ENCODE measurements at places on chromosomes 5 and 9.
A peak's percentile ranks its signal among the peaks of the same experiment; 100 is the strongest.

DNA sequence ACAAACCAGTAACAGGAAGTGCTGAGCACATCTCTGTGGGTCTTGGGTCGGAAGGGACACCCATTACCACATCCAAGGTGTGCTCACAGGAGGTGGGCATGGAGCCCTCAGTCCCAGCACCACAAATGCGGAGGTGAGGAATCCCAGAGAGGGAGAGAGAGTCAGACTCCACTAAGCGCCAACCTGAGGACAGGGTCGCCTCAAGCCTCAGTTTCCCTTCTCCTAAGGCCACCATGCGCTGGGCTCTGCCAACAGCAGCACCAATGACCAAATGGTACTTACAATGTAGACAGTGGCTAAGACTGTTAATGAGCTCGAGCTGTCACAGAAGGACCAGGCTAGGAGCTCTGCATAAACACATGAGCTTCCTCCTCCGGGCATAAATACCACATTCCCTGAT, 43.1 kb downstream of the BICD2 start:
- no peak for DNase-seq

DNA sequence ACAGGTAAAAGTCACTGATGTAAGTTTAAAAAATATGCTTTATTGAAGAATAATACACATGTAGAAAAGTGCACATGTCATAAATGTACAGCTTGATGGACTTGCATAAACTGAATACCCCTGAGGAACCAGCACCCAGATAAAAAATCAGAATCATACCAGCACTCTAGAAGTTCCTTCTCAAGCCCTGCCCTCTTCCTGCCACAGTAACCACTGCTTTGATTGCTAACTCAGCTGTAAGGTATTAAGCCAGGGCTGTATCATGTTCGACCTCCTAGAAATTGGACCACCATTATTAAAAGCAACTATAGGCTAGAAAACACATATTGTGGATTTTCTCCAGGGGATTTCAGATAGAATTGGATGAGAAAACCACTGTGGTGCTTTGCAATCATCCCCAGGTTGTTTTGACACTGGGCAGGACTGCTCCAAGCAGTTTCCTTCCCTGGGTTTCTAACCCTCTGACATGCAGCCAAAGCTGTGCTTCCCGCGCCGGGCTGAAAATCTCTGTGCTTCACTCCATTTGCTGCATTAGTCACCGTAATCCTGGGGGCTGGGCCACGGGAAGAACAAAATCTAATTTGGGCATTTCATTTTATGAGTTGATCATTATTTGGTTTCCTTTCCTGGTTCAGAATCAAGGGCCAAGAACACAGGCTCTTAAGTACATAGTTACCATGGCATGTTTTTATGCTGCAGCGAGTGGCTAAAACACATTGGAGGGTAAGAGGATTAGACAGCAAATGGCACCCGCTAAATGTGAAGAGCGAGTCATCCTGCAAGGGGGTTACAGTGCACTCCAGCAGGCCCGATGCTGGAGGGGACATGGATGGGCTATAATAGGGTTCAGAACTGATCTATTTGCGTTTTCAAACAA, 139.4 kb upstream of the IL12B start:
- no peak for DNase-seq

DNA sequence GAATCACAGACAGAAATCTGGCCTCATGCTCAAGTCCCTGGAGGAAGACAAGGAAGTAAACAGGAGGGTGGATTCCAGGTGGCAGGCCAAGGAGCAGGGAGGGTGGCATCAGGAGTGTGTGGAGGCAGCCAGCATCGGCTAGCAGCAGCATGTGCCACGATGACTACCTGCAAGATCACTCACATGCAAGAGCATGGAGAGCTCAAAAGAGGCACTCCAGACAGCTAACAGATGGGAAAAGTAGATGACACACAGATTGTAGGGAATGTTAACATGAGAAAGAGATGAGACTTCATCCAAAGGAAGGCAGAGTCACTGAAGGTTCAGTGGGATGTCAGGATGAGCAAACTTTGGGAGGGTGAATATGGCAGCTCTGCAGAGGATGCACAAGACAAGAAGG, 104.3 kb downstream of the SEMA5A start:
- no peak for DNase-seq

- DNase-seq = no peak
Observed at GRCh38 chr5:150774145-150774544, 4.4 kb upstream of the SMIM3 start.

GRCh38 chr5:119250946-119251901, 104.6 kb upstream of the TNFAIP8 start:
- DNase-seq = no peak

DNA sequence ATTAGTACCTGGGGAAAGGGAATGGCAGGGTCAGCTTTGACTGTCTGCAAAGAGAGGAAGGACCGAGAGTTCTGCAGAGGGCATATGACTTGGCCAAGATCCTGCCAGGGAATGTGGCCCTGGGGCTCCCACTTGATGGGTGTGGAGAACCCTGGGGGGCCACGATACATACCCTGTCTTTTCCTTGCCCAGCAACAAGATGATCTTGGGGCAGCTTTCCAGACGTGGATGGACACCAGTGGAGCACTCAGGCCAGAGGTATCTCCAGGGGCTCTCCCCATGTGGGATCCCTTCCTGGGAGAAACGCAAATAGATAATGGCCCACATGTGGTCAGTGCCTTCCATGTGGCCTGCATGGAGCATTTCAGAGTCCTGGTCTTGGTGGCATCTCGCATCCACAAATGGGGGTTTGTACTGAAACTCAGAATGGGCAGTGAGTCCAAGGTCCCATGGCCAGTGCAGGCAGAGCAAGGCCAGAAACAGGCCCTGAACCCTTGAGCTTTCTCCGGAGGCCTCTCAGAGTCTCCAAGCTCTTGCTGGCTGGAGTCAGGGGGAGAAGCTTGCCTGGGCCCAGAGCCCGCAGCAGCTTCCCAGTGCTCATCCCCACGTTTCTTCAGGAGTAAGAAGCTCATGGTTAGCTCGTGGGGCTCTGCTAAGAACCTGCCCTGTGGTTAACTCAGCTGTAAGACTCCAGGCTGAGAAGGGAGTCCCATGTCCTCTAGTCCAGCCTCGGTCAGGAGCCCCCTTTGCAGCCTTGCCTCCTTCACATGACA, 18.3 kb upstream of the ORM1 start:
- no peak for DNase-seq

- DNase-seq = no peak
Observed at GRCh38 chr9:4421847-4422246, 68.4 kb upstream of the SLC1A1 start.

GRCh38 chr5:107952450-107952849, 281.7 kb upstream of the EFNA5 start:
- no peak for DNase-seq

- DNase-seq = no peak
Observed at GRCh38 chr5:163395792-163396191, 41.6 kb upstream of the CCNG1 start.

- DNase-seq = no peak
Observed at GRCh38 chr9:133421615-133422542, at the start of gene ADAMTS13. Gene ADAMTS13, plus strand, starts transcription at chr9:133422367. Its CDS starts 77 bp downstream, at chr9:133422444.

DNA sequence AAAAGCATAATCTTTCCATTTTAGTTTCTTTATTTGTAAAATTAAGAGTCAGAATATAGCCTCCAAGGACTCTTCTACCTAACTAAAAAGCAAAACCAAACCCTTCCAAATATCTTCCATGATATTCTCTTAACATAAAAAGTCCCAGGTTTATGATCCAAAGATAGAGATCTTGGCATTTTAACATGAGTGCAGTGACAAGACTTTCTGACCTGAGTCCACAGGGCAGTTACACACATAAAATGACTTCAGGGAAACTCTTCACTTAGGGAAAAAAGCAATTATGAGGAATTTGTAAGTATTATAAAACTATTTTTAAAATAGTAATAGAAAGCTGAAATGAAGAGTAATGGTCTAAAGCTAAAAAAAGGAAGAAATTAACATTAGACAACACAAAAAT, 772.6 kb upstream of the DMAC1 start:
- DNase-seq = no peak

DNA sequence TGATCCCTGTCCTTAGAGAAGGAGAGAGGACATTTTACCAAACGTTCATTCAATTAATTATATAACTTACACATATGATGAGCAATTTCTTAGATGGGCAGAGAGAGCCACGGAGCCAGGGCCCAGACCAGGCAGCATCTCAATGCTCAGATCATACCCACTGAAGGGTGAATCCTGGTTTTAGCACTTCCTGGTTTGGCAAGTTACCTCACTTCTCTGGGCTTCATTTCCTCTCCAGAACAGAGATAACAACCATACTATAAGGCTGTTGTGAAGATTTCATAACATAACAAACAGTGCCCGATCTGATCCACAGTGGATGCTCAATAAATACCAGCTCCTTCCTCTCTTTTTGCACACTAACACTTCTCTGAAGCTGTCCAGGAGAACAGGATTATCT, 271.1 kb downstream of the DENND1A start:
- no peak for DNase-seq

GRCh38 chr5:142888469-142889085, 118.4 kb downstream of the ARHGAP26 start:
- no peak for DNase-seq

DNA sequence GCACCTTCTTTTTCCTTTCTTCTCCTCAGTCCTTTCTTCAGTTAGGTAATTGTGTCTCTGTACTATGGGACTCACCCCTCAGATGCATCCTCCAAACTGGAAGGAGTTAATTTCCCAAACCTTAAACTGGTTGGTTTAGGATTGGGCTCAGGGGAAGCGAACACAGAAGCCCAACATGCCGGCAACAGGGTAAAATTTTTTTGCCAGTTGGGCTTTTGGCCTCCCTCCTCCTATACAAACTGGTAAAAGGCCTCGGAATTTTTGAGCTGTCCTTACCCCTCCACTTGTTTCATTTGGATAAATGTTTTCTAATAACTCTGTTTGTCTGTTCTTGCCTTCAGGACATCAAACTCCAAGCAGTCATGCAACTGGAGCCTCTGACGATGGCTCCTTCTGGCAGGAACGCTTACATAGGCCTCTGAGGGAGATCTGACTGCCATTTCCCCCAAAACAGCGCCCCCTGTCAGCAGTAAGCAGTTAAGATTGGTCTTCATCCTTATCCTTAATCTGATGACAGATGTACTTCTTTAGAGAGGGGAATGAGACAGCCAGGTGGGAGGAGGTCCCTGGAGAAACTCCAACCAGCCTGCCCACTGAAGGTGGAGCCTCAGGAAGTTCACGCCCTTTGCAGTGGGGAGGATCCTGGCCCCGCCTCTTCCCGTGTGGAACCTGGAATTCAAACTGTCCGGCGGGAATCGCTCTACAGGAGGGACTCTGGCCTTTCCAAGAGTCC, 57.8 kb upstream of the SPINK5 start:
- no peak for DNase-seq

DNA sequence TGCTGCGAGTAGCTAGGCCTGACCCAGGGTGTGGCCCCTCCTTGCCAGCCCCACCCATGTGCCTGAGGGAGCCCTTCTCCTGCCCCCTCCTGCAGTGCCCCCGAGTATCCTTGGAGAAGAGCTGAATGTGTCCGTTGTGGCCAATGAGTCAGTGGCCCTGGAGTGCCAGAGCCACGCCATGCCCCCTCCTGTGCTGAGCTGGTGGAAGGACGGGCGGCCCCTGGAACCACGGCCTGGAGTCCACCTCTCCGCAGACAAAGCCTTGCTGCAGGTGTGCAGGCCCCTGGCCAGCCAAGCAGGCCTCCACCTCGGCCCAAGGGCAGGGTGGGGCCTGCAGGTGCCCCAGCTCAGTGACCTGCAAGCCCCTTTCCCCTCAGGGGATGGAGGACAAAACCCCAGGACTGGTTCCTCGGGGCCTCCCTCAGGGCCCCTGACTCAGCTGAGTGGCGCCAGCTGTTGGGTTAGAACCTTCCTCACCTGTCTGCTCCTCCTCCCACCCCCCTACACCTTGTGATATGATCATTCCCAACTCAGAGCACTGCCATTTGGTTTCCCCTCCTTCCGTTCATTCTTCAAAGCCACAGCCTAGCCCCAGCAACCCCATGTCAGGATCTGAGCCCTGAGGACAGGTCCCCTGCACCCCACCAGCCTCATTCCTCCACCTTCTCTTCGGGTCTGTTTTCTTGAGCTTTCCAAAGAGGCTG, 80.0 kb upstream of the ASS1 start:
- no peak for DNase-seq

- DNase-seq = peak; percentile 13
Observed at GRCh38 chr5:141734501-141735229, 52.6 kb upstream of the ARAP3 start.

DNA sequence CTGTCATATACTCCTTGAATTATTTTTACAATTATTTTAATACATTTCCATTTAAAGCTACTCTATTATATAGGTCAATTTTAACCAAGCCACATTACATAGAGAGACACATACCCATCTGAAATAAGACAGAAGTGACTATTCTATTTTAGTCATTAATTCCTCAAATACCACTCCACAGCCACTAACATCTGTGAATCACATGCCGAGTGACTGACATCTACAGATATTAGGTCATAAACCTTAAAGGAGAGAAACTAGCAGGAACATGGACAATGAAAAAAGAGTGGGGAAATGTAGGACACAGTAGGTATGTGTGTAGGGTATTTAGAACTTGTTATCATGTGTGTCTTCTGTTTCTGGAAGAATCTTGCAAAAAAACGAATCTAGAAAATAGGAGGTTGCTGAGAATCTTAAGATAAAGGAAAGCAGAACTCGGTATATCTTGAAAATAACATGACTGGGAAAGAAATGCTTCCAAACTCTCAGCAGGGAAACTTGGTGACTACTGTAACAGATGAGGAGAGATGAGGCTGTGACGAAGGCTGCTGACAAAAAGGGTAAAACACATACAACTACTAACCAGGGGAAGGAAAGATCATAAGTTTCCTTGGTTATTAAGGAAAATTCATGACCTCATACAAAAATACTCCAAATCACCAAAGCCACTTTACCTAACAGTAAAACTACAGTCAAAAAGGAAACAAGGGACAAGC, 84.6 kb downstream of the PLPP1 start:
- no peak for DNase-seq

DNA sequence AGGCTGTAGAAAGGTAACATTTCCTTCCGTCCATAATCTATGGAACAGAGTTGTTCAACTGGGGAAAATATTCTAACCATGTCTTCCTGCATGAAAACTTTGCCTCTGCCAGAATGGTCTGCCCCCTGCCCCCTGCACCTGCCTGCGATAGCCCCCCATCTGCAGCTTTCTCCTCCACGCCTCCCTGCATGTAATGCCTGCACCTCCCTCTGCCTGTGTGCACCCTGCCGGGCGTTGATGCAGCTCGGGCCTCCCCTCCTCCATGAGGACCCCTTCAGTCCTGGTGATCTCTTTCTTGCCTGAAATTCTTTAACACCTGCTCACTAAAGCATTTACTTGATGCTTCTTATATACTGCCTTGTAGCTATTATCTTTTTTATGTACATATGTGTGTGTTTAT, 266.2 kb downstream of the ARHGEF28 start:
- DNase-seq = no peak

GRCh38 chr5:180294913-180295555, 3.2 kb upstream of the MAPK9 start:
- DNase-seq = no peak

DNA sequence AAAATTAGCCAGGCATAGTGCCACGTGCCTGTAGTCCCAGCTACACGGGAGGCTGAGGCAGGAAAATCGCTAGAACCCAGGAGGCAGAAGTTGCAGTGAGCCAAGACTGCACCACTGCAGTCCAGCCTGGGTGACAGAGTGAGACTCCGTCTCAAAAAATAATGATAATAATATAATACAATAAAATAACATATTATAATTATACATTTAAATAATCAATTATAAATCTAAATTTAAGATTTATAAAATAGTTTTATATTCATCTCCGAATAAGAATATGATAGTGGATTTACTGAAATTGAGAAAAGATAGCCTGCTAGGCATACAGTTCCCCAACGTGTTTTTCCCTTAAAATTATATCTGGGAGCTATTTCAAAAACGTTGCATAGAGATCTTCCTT, 599.6 kb downstream of the CDH18 start:
- no peak for DNase-seq
